ENCODE measurements at places on chromosomes 5 and 9.

DNA sequence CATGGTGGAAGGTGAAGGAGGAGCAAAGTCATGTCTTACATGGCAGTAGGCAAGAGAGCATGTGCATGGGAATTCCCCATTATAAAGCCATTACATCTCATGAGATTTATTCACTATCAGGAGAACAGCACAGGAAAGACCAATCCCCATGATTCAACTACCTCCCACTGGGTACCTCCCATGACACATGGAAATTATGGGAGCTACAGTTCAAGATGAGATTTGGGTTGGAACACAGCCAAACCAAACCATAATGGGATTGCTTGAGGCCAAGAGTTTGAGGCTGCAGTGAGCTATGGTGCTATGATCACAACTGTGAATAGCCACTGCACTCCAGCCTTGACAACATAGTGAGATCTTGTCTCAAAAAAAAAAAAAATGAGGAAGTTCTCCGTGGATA is 581.8 kb downstream of the TAF11L14 start:
- DNase-seq = no peak

GRCh38 chr5:35815089-35815936 is 41.4 kb upstream of the IL7R start:
- DNase-seq = no peak

DNA sequence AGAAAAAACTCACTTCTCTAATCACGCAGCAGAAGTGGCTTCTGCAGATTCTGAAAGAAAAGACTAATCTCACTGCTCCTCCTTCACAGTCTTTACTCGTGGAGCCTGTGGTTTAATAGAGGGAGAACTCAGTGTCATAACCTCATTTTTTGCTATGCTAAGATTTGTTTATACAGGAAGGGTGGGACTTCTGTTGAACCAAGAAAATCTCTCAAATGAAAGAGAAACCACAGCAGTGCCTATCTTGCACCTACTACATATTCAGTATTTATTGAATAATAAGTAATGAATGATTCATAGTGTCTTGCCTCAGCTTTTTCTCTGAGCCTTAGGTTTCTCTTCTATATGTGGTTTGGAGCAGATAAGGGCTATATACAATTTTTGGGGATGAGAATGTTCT is 136.1 kb upstream of the DMAC1 start:
- no peak for DNase-seq

DNA sequence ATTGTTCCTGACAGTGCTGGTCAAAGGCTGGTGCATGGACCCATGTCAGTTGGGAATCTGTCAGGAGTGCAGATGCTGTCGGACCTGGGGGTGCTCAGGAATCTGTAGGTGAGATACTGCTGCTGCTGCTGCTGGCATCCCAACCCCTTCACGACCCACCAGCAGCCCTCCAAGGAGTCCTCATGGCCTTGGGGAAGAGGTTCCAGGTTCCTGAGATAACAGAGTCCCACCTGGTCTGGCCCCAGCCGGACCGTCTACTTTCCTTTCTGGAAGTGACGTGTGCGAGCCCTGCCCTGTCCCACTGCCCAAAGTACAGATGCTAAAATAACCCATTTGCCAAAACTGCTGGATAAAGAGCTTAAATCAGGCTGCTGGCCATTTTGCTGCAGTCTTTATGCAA is 4.3 kb downstream of the NXNL2 start:
- DNase-seq = no peak

- DNase-seq = no peak
Measured at GRCh38 chr5:153459051-153459743, 31.3 kb upstream of the GRIA1 start.

DNA sequence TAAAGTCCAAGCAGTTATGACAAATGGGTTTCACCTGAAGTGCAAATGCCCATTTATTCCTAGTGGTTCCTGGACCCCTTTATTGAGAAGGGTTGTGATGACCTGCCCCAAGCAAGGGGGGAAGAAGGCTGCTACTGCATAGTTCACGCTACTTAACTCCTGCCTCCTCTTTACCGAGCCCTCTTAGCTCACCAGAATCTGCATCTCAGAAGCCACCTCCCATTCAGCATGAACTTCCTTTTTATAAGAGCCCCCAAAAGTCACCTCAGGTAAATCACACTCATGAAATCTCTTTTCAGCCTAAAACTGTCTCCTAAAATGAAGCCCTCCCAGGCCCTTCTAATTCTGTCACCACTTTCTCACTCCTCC is 26.6 kb upstream of the C9orf72 start:
- no peak for DNase-seq

DNA sequence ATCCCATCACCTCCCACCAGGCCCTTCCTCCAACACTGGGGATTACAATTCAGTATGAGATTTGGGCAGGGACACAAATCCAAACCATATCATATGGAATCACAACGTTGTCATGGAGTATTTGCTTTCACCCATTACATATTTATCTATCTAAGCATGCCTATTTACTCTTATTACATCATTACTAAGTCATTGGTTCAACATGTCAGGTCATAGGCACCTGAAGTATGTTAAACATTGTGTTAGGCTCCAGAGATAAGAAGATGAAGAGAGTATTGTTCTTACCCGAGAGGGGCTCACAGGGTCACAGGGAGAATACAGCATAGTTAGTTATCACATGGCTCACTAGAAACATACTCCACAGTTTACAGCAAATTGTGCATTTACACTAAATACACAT is 150.5 kb downstream of the TMEM161B start:
- no peak for DNase-seq

DNA sequence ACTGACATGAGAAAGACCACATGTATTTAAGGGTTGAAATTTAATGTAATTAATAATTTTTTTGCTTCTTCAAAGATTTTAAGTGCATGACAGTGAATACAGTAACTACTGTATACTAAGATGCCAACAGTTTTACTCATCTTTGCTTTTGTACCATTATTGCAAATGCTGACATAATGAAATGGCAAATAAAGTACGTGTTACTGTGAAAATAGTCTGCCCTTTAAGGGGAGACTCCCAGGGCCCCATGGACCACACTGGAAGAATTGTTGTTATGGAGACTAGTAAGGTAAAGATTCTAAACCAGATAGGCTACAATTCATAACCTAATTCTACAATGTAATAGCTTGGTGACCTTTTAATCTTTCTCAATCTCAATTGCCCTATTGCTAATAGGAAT is 84.7 kb downstream of the NR3C1 start:
- no peak for DNase-seq

DNA sequence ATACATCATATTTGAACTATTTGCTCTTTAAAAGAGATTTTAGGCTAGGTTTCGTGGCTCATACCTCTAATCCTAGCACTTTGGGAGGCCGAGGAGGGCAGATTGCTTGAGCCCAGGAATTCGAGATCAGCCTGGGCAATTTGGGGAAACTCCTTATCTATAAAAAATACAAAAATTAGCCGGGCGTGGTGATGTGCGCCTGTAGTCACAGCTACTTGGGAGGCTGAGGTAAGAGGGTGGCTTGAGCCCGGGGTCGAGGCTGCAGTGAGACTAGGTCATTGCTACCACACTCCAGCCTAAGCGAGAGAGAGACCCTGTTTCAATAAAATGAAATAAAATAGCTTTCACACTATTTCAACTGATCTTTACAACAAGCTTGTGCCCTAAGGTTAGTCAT is 500 bp upstream of the MRPL22 start:
- DNase-seq = no peak

DNA sequence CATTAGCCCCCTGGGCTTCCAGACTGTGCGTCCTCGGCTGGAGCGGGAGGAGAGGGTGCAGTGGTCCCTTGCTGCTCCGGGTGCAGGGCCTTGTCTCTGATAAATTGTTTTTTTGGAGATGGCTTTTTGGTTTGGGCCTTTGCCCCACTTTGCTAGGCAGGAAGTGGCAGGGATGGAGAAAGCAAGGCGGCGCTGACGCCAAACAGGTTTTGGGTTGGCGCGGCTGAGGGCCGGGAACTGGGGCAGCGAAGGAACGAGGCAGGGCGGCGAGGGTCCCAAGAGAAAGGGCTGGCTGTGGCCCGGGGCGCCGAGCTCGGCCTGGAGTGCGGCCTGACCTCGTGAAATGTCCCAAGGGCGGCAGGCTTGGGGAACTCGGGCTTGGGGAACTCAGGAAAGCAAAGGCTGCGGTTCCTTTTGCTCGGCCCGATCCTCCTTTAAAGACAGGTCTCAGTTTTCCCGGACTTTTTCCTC is 4.1 kb downstream of the LHX2 start:
- DNase-seq = no peak

DNA sequence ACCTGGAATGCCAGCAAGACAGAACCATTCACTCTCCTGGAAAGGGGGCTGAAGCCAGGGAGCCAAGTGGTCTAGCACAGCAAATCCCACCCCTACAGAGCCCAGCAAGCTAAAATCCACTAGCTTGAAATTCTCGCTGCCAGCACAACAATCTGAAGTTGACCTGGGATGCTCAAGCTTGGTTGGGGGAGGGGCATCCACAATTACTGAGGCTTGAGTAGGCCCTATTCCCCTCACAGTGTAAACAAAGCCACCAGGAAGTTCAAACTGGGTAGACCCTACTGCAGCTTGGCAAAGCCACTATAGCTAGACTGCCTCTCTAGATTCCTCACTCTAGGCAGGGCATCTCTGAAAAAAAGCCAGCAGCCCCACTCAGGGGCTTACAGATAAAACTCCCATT is 17.3 kb downstream of the RIGI start:
- DNase-seq = no peak

GRCh38 chr9:1051210-1051583 is 1.0 kb downstream of the DMRT2 start:
- no peak for DNase-seq

DNA sequence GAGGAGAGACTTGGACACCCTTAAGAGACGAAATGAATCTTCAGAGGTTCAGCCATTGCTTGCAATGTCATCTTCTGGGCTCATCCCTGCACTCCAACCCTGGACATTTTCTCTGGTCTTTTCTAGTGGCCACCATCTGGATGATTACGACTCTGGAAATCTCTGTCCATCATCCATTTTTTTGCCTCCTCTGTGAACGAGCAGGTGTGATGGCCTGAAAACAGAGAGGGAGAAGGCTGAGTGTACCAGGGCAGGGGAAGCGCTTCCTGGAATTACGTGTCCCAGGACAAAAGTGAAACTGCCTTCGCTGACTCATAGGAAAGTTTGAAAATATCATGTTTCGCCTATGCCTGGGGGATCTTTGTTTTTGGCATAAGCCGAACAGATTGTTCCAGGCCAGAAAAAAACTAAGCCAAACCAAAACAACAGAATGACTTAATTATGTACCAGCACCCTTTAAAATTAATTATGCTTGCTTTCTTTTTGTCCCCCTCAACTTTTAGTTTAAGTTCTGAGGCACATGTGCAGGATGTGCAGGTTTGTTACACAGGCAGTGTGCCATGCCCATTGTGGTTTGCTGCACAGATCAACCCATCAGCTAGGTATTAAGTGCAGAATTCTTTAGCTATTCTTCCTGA is 31.9 kb downstream of the ANKRD33B start:
- peak; percentile 64 for DNase-seq

- no peak for DNase-seq
Measured at GRCh38 chr9:133981958-133982681, 10.0 kb downstream of the VAV2 start.

DNA sequence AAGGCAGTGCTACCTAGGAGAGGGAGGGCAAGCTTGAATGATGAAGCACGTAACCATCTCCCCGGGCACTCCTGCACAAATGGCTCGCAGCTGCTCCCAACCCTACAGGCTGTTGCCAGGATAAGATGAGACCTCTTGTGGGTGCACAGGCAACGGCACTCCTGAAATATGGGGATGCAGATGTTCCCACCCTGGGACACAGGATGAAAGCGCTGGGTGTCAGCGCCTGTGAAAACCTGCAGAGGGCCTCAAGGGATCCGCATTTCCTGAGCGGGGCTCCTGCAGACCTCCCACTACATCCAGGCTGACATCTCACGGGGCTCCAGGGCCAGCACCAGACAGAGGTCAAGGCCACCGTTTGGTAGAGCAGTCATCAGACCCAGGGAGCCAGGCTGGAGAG is 60.7 kb downstream of the SMIM23 start:
- DNase-seq = no peak

DNA sequence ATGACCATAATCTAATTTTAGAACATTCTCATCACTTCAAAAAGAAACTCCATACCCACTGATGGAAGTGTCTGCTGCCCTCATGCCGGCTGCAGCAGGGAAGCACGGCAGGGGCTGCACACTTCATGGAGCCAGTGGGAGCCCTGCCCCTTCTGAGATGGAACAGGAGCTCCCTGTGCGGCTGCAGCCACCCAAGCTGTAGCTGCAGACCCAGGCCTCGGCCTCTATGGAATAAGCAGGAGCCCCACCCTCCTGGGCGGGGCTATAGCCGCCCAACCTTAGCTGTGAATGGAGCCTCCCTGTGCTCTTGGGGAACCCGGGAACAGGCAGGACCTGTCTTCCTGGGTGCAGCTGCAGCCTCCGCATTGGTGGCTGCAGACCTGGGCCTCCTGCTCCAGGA is 128.5 kb downstream of the NUDT12 start:
- no peak for DNase-seq

- no peak for DNase-seq
Measured at GRCh38 chr5:140631036-140631417, 1.9 kb downstream of the CD14 start.

- DNase-seq = no peak
Measured at GRCh38 chr5:80177236-80177635, 78.6 kb downstream of the SERINC5 start.

GRCh38 chr9:72333709-72334108 is 31.3 kb downstream of the ZFAND5 start:
- no peak for DNase-seq

DNA sequence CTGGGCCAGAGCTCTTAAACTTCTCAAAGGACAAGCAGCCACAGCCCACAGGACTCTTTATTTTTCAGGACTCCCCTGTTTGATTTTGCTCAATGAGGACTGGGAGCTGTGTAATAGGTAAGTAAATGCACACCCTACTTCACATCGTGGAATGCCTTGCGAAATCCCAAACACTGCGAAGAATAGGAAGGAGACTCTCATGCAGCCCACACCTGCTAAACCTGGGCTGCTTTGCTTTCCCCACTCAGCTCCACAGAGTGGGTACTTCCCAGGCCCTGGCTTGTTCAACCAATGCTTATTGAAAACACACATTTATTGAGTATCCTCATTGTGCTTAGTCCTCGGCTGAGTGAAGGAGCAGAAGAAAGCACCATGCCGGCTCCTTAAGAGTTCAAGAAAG is 103.3 kb upstream of the FSTL4 start:
- no peak for DNase-seq

GRCh38 chr5:35822511-35822910 is 34.2 kb upstream of the IL7R start:
- no peak for DNase-seq

- no peak for DNase-seq
Measured at GRCh38 chr5:141714542-141715310, 32.7 kb upstream of the ARAP3 start.

- DNase-seq = no peak
Measured at GRCh38 chr9:33480976-33481375, 7.3 kb upstream of the NOL6 start.

- DNase-seq = no peak
Measured at GRCh38 chr9:124626276-124626675, 119.1 kb upstream of the NR5A1 start.
